ENCODE measurements at places on chromosomes 2 and 18.
A peak's percentile ranks its signal among the peaks of the same experiment; 100 is the strongest.

DNA sequence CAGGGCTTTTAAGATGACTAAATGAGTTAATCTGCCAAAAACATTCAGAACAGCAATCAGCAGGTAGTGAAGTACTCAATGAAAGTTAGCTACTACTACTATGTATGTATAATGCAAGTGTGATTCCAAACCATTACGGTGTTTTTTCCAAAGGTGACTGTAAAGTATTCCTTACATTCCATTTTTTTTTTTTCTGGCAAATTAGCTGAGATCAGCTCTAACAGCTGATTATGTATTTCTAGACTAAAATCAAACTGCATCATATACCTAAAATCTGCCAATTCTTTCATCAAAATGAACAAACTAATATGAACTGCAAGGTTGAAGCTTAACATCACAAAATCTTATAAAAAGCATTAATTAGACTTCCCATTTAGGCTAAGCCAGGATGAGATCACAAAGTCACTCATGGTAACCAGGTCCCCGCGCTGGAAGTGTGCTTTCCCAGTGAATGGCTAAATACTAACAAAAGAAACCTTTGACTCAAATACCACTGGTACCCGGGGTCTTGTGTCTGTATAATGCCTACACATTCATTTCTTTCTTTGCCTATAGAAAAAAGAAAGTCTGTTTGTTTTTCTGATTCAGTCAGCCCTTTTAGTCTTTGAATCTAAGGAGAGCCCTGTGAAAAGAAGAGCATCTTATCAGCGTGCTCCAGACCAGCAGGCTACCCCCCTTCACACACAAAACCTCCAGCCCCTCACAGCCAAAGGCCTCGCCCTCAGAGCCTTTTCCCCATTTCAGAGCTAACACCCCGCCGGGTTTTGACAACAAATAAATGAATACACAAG lies 88.3 kb downstream of the RBMS1 start:
- no peak for DNase-seq

- DNase-seq = peak; percentile 57
Measured at GRCh38 chr2:3780477-3781402, 77.4 kb downstream of the DCDC2C start.

DNA sequence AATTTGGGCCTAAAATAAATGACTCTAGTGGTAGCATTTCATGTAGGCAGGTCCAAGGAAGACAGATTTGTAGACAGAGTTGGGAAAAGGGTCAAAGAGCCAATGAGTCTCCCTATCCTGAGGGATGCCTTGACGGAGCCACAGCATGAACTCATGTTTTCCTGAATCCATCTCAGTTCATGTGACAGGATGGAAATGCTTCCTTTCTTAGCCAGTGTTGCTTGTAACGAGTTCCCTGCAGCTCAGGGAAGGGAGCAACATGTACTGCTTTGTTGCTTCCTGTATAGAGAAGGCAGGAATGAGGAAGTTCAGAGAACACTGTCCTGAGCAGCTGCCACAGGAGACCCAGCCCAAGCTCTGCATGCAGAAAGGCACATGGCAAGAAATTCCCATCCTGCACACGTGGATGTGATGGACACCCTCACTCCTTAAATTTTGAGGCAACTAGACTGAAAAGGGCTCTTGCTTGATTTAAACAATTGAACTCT lies 27.9 kb downstream of the TMEM17 start:
- peak; percentile 30 for DNase-seq

GRCh38 chr18:24702001-24702515 lies 241.6 kb downstream of the HRH4 start:
- DNase-seq = no peak

GRCh38 chr2:37885329-37885993 lies 39.6 kb upstream of the RMDN2 start:
- no peak for DNase-seq

GRCh38 chr2:169464466-169464865 lies 14.8 kb upstream of the BBS5 start:
- no peak for DNase-seq

DNA sequence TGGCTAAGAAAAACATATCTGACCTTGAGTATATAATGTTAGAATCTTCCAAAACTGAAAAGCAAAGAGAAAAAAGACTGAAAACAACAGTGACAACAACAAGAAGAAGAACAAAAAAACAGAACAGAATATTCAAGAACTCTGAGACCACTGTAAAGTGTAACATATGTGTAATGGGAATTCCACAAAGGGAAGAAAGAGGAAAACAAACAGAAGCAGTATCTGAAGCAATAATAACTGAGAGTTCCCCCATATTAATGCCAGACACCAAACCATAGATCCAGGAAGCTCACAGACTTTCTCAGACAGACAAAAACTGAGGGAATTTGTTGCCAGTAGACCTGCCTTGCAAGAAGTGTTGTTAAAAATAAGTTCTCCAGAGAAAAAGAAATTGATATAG lies 58.9 kb downstream of the TXNL1 start:
- DNase-seq = no peak

GRCh38 chr2:39942950-39943349 lies 163.9 kb upstream of the THUMPD2 start:
- no peak for DNase-seq

DNA sequence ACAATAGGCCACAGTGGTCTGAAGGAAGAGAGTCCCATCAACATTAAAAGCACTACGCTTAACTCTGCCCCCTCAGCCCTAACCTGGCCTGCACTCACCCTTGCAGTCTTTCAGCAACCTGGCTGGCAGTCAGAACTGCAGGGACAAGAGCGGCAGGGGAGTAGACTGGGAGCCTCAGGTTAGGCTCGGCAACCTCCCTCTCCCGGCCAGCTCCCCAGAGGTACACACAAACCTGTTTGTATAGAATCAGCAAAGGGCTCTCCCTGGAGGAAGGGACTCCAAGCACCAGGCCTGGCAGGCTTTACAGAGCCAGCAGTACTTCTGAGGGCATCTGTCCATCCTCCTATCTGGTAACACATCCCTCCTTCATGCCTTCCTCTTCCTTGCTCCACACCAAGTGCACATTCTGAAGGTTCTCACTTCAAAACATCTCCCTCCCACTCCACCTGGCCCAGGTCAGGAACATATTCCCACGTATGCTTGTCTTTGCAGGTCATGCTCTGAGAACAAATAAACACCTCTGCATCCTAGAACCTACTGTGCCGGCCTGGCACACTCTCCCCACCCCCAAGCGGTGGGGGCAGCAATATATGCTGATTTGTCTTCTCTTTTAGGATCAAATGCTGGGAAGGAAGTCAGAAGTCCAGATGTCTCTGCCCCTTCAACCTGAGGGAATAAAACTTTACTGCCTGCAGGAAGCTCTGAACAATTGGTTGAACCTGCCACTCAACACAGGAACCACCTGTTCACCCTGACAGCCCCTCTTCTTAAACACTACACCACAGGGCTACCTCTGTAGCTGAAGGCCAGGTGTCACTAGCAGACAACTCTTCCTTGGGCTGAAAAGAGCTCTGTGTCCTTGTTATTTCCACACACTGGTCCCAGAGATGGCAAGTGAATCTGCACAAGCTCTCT lies 12.6 kb upstream of the SFXN5 start:
- DNase-seq = no peak

- no peak for DNase-seq
Measured at GRCh38 chr2:241224851-241225438, 36.5 kb downstream of the ANO7 start.

GRCh38 chr2:12657560-12657959 lies 59.2 kb upstream of the TRIB2 start:
- DNase-seq = no peak

DNA sequence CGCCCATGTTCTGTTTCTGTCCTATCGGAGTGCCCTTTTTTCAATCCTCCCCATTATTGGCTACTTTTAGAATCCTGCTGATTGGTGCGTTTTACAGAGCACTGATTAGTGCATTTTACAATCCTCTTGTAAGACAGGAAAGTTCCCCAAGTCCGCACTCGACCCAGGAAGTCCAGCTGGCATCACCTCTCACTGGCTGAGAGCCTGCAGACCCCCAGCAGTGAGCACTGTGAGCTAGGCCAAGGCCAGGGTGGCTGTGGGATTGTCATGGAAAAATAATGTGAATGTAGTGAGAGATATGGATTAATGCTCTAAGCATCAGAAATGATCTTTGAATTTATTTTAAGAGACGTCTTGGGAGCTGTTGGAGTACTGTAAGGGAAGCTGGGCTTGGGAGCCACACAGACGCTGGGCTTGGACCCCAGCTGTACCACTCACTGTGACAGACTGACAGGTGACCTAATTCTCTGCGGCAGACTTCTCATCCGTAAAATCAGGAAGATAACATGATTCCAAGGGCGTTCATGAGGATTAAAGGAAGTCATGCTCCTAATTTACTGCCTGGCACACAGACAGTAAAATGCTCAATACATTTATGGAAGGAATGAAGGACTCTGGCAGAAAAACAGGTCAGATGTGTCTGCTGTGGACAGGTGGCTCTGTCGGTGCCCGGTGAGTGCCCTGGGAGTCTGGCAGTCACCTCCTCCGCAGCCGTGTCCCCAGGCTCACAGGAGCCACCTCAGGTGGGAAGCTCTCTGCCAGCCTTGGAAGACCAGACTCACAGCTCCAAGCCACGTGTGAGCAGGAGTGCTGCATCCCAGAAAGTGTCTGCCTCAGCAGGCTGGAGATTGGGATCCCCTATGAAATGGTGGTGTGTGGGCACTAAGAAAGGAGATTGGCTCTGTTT lies 105.5 kb downstream of the FAM168B start:
- no peak for DNase-seq

DNA sequence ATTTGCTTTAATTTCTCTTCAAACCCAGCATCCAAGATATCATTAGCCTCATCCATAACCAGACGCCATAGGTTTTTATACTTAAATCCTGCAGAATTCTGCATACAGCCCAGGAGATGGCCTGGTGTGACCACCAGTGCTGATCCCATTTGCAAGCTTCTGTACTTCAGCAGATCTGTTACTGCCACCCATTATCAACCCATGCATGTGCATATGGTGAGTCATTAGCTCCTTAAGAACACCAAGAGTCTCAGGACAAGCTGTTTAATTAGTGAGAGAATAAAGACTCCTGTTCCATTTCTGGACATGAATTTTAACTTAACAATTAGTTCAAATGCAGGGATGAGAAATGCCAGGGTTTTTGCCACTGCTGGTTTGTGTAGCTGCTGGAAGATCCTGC lies 110.7 kb upstream of the TANK start:
- no peak for DNase-seq

GRCh38 chr2:26555246-26556133 lies 77.6 kb upstream of the OTOF start:
- no peak for DNase-seq

- peak; percentile 41 for DNase-seq
Measured at GRCh38 chr18:8947566-8947965, 154.9 kb upstream of the NDUFV2 start.

GRCh38 chr2:138155304-138155703 lies 191.0 kb downstream of the HNMT start:
- no peak for DNase-seq

DNA sequence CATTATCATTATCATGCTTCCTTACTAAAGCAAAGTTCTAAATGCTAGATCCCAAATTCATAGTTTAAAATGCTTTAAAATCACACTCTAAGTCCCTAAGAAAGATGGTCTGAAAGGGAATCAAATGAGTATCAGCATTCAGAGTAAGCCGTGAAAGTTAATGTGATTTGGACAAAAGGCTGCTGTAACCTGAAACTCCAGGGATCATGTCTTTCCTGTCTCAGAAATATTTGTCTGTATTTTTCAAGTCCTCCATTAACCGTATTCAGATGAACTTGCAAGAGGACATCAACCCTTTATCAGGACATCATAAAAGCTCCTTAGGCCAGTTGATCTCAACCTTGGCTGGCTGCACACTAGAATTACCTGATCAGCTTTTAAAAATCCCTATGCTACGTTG lies 324.3 kb upstream of the PKDCC start:
- no peak for DNase-seq

DNA sequence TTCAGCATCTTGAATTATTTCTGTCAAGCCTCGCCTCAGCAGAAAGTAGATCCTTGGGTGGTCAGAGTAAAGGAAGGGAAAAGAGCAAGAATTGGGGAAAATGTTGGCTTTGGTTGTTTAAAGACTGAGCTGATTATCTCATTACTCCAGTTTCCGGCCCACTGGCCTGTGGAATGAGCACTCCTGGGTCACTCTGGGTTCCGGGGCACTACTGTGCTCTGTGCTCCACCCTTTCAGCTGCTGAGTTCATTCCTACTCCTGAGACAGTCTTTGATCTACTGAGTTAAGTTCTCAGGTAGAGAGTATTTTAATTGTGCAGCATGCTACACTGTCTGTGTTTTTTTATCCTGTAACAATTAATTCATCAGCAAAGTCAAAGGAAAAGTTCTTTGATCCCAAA lies 427.7 kb downstream of the CDH2 start:
- DNase-seq = no peak

DNA sequence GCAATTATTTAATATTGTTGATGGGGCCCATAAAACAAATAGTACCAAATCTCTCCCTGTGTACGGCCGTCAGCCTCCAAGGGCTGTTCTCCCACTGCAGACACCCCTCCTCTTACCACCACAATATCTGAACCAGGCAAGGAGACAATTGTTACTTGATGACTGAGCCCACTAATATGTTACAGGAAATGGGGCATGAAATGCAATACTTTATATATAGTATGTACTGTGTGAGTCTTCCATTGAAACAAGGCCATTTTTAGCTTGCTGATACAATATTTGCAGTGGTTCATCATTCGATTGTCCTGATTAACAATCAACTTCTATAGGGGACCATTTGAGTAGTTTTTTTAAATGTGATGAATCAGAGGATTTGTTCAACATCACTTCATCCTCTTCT lies 307.3 kb downstream of the GBX2 start:
- no peak for DNase-seq

- no peak for DNase-seq
Measured at GRCh38 chr2:158926478-158926948, 41.9 kb upstream of the TANC1 start.

- no peak for DNase-seq
Measured at GRCh38 chr18:63909870-63910269, 2.1 kb downstream of the SERPINB10 start.

GRCh38 chr18:13003466-13003896 lies 12.3 kb downstream of the CEP192 start:
- DNase-seq = peak; percentile 68

GRCh38 chr2:146295080-146295670 lies 1549.7 kb upstream of the ACVR2A start:
- DNase-seq = no peak

GRCh38 chr18:67977067-67977616 lies 460.6 kb upstream of the DSEL start:
- no peak for DNase-seq

DNA sequence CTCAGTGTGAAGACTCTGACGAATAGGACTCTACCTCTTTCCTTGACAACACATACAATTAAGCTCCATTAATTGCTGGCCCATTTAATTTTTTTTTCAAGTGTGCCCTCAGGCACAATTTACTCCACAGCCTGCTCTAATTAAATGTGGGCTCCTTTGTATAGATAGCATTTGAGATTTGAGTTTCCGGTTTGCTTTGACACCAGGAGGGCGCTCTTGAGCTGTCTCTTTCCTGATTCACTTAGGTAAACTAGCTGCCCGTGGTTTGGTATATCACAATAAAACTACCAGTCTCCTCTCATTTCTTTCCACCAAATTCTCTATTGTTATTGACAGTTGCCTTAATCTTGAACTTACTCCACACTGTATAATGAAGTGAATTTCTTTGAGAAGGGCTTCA lies 666.0 kb downstream of the DSC3 start:
- peak; percentile 27 for DNase-seq

GRCh38 chr2:28704621-28705020 lies 47.0 kb upstream of the PPP1CB start:
- no peak for DNase-seq

- DNase-seq = peak; percentile 14
Measured at GRCh38 chr2:182594286-182594685, 121.8 kb upstream of the DNAJC10 start.
